ENCODE measurements at places on chromosomes 12 and 14. TPM values are rescaled to one million over a fixed set of nuclear protein-coding genes. Genes with fewer than 3 reads are reported as not detected.

Gene TMPRSS12
- total RNA-seq = not detected

Gene APOF
- not detected for total RNA-seq

DNA sequence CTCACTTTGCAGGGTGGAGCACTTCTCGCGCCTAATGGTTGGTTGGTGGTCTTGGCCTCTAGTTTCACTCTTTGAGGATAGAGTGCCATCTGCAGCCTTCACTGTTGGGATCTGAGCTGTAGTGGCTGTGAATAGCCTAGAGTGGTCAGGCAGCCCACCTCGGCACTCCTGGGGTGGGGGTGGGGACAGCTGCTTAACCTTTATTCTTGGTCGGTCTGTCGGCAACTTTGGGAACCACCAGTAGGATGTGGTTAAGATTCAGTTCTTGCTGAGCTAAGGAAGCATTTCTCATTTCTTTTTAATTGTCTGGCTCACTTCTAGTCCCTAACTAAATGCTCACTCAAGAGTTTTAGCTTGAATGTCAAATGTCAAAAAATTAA is 21.1 kb downstream of the TMBIM6 start:
- no peak for DNase-seq

Gene PTGER2
- 7.1 TPM for total RNA-seq

Gene POTEM
- not detected for total RNA-seq

GRCh38 chr12:93274937-93275336 is 102.8 kb upstream of the NUDT4 start:
- DNase-seq = no peak

DNA sequence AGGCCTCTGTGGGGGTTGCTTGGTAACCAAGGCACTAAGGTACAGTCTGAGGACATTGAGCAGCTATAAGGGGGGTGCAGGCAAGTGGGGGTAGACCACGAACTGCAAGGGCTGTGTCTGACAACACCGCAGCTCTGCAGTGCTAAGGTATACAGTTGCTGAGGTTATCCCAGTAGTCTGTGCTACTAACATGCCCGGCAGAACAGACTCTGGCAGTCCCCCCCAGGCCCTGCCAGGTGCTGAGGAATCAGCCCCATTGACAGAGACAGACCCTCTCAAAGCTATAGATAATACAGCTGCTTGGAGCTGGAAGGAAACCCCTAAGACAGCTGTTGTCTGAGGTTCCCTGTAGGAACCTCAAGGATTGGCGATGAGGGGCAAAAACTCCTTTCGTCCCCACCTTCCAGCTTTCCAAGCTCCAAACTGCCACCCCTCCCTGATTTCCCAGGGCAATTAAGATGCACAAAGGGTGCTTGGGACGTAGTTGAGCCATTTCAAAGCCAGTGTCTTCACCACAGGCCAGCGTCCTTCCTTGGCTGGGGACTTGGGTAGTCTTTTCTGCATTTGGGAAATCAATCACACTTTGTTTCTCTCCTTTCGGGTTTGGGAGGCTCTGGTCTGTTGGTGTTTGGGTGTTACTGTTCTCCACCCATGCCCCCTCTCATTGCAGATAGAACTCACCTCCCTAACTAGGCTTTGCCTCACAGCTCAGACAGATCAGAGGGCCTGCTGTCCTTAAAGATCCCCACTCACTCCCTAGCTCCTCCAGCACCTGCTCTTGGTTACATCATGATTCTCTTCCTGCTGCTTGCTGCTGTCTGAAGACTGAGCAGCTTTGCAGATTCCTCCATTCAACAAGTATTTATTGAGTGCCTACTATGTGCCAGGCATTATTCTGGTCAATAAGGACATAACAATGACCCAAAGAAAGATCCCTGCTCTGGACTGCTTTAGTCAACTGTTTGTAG is 2.0 kb upstream of the MYH7 start:
- no peak for DNase-seq

- no peak for DNase-seq
Measured at GRCh38 chr12:14261861-14262260, 103.6 kb upstream of the ATF7IP start.

DNA sequence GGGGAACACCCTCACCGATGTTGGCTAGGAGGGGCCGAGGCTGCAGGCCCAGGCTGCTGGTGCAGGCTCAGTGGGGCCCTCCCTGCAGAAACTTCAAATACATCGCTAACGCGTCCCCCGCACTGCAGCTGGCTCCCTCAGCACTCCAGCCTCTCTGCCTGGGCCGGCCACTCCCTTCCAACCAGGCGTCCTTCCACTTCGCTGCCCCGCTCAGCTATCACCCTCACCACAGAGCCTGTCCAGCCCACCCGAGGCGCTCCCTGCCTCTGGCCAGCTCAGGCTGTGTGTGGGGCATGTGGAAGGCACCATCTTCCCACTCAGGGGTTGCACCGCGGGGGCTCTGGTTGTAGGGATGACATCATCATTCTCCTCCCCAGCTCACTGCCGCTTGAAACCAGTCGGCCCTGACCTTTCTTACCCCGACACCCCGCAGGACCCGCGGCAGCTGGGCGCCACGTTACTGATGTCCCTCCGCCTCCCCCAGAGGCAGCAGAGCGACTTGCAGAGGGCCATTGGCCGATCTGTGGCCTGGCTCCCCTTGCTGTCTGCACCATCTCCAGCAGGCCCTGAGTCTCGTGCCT is 199.9 kb upstream of the RTL1 start:
- DNase-seq = peak; percentile 72

Gene GON7
- 7.5 TPM for total RNA-seq

DNA sequence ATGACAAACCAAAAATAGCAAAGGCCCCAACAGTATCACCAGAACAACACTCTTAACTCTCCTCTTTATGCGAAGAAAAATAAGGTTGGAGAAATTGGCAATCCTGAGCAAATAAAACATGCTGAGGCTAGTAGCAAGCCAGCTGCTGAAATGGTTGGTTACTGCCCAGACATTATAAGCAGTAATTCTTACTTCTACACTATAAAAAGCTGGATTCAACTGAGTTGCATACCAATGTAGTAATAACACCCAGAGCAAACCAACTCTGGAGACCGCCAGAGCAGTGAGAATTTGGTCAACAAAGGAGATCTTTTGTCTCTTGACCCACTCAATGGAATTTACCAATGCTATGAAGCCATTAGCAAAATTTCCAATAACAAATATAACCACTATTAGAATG is 628 bp downstream of the TAS2R30 start:
- DNase-seq = no peak

DNA sequence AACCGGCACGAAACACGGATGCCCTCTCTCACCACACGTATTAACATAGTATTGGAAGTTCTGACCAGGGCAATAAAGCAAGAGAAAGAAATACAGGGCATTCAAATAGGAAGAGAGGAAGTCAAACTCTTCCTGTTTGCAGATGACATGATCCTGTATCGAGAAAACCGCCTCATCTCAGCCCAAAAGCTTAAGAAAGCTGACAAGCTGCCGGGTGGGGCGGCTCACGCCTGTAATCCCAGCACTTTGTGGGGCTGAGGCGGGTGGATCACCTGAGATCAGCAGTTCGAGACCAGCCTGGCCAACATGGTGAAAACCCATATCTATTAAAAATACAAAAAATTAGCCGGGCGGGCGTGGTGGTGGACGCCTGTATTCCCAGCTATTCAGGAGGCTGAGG is 17.7 kb downstream of the OR6S1 start:
- no peak for DNase-seq

GRCh38 chr12:50918584-50919316 is 33.6 kb upstream of the HIGD1C start:
- DNase-seq = no peak

Gene DCD
- not detected for total RNA-seq

Gene KIF5A
- total RNA-seq = not detected

Gene TPPP2
- total RNA-seq = not detected

GRCh38 chr14:101369194-101369915 is 191.9 kb upstream of the DIO3 start:
- peak; percentile 82 for DNase-seq

- DNase-seq = no peak
Measured at GRCh38 chr12:97561619-97562290, 99.2 kb downstream of the RMST start.

Gene KRT75
- not detected for total RNA-seq

- DNase-seq = no peak
Measured at GRCh38 chr14:106691601-106692291, 1165.4 kb downstream of the TMEM121 start.

GRCh38 chr14:22898302-22899090 is 15.5 kb downstream of the REM2 start:
- DNase-seq = no peak

Gene PRH2
- total RNA-seq = not detected

Gene KRT8
- 385 TPM for total RNA-seq

- DNase-seq = no peak
Measured at GRCh38 chr12:70756118-70756517, 118.9 kb upstream of the PTPRB start.

DNA sequence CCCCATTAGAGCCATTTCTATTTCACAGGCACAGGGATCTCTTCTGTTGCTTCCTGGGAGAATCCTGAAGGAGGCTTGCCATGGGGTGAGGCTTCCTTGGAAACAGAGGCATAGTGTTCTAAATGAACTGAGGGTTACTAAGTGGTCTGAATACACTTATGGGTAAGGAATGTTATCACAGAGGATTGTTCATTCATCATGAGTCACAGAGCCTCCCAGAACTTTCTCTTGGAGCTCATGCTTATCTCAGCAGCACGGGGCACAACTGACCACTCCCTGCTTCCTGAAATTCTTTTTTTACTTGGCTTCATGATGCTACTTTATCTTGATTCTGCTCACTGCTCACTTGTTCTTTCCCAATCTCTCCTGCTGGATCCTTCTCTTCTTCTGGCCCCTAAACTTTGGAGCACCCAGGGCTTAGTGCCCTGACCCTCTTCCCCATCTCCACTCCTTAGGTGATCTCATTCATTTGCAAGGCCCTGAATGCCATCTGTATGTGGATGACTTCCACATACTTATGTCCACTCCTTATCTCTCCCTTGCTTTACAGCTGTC is 57.9 kb downstream of the ANO6 start:
- DNase-seq = no peak

DNA sequence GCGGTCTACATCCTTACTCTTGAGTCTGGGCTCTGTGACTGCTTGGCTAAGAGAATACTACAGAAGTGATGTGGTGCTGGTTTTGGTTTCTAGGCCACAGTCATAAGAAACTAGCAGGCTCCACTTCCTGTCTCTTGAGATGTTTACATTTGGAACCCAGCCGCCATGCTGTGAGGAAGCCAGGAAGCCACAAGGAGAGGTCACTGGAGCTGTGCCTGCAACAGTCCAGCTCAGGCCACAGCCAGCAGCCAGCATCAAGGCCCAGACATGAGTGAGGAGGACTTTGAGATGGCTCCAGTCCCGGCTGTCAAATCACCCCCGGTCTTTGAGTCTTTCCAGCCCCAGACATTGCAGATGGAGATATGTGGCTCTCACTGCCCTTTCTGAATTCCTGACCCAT is 12.9 kb upstream of the FAM181A start:
- no peak for DNase-seq

DNA sequence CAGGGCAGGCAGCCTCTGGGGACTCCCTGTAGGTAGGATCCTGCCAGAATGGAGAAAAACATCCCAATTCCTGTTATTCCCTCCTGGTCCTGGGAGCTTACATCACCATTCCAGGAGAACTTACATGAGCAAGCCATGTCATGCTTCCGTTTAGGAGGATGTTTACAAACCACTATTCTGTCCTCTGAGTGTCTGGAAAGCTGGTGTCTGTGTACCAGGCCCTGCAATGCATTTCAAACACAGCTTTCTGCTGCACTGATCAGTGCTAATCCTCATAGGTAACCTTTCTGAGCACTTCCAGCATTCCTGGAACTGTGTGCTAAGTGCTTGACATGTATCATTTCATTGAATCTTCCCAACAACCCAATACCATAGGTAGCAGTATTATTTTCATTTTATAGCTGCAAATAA is 19.8 kb upstream of the MAP1LC3B2 start:
- no peak for DNase-seq

Gene GSC
- not detected for total RNA-seq

- DNase-seq = no peak
Measured at GRCh38 chr14:32980178-32980901, 41.7 kb downstream of the NPAS3 start.

Gene TULP3
- 22.0 TPM for total RNA-seq

GRCh38 chr14:87916103-87916885 is 76.7 kb downstream of the GALC start:
- no peak for DNase-seq

Gene TMEM119
- 1.5 TPM for total RNA-seq

DNA sequence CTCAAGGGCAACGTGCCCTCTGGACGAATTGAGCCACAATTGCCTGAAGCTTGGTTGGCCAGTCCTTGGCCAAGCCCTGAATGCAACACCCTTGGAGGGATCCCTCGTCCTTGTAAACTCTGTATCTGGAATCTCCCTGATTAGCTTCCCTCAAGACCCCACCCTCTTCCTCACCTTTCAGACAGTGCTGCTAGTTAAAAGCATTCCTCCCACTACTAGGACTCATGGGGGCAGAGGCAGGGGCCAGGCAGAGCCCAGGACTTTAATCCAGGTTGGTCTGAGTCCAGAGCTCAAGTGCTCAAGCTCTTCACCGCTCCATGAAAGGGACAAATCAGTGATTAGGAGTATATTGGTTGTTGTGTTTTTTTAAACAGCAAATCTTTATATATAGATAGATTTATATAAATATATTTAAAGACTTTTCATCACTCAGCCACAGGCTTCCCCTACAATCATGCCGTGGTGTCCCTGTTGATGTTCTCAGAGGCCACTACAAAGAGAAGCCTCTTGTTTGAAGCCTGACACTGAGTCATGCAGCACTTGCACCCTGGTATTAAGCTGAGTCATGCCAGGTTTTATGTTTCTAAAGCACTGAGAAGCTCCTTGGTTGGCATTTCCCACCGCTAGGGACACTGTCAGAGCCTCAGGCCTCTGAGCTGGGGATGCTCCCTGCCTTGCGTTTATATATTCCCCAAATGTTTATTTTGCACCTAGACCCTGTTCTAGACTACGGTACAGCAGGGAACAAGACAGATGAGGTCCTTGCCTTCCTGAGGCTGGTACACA is 53.8 kb upstream of the GSC start:
- DNase-seq = no peak
